ENCODE measurements at places on chromosomes 16 and 17.

DNA sequence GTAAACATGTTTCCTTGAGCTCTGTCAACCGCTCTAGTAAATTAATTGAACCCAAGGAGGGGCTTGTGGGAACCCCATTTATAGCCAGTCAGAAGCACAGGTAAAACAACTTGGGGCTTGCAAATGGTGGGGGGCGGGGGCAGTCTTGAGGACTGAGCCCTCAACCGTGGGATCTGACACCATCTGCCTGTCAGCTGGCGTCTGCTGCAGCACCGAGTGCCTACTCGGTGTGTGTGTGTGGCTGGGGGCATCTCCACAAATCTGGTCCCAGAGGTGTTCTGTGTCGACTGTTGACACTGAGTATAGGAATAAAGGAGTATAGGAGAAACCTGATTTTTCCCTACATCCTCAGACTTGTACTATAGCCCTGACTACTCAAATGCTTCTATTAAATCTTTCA, 20.6 kb downstream of the CREBBP start:
- no peak for DNase-seq

DNA sequence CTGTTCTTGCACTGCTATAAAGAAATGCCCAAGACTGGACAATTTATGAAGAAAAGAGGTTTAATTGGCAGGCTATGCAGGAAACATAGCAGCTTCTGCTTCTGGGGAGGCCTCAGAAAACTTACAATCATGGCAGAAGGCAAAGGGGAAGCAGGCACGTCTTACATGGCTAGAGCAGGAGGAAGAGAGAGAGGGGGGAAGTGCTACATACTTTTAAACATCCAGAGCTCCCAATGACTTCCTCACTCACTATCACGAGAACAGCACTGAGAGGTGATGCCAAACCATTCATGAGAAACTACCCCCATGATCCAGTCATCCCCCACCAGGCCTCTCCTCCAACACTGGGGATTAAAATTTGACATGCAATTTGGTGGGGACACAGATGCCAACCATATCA, 13.3 kb downstream of the WFIKKN2 start:
- DNase-seq, result no peak

DNA sequence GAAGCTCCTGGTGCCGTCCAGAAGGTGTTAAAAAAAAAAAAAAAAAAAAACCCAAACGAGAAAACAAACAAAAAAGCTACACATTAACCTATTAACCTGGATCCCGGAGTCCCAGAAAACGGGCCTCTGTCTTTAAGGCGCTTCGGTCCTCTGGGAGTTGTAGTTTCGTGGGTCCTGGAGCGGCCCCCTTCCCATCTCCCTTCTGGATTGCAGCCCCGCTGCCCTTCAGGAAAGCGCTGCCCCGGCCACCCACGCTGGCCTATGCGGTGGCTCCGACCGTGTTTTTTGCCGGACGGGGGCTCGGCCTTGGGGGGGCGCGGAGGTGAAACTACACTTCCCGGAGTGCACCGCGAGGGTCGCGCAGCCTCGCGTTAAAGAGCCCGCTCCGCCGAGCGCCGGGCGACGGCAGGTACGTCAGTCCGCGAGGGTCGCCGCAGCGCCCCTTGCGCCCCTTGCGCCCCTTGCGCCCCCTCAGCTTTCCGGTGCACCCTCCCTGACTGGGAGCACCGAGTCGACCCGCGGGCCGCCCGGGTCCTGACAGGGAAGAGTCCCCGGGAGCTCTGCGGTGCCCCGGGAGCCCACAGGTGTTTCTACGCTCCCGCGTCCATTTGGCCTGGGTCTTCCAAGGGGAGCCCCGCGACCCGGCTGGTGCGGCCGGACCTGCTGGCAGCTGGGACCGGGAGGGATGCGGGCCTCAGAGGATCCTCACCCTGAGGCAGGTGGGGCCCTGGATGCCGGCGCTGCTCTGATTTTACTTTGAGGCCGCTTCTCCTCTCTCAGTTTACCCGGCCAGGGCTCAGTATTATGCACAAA, at the start of gene FCSK:
Gene FCSK (plus strand): TSS at position 374 of the 813 bp plus-strand sequence. CDS start 8,596 bp downstream, outside the sequence.
- peak; percentile 73 for DNase-seq

GRCh38 chr16:4344983-4345835, 5.9 kb downstream of the PAM16 start:
- DNase-seq, result no peak

GRCh38 chr17:76791053-76791980, 53.4 kb downstream of the MFSD11 start:
- no peak for DNase-seq

- DNase-seq, result no peak
These were observed 53.4 kb upstream of the ITGA2B start for GRCh38 chr17:44442806-44443205.

- no peak for DNase-seq
These were observed 40.2 kb upstream of the CLEC18A start for GRCh38 chr16:69910964-69911363.

DNA sequence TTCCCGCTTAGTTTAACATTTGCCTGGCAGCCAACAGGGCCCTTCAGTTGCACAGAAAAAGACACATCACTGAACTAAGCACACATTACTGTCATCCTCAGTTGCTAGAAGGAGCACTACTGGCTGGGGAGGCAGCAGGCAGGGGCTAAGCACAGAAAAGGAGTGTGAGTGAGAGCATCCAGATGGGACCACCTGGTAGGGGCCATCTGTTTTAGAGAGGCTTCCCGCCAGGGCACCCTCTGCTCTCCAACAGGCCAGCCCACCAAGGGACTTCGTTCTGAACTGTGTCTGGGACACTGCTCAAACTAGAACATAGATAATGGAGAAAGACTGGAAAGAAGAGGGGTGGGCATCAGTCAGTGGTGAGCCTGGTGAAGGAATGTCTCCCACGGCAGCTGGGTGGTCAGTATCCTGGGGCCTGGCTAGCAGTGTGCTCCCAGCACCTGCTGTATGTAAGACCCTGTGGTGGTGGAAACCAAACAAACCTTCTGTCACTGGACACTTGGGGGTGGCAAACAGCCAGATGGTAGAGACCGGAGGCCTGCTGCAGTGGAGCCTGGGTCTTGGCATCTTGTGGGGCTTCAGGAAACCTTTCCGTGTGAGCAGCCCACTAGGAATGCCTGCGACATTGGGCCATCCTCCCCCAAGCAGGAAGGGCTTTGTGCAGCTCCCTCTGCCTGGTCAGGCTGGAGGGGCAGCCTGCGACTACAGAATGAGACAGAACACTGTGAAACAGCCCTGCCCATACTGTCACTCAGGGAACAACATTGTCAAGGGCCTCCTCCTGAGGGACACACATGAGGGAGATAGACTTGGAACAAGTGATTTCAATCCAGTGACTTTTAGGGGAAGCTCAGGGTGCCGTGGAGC, 12.8 kb upstream of the RANGRF start:
- no peak for DNase-seq

DNA sequence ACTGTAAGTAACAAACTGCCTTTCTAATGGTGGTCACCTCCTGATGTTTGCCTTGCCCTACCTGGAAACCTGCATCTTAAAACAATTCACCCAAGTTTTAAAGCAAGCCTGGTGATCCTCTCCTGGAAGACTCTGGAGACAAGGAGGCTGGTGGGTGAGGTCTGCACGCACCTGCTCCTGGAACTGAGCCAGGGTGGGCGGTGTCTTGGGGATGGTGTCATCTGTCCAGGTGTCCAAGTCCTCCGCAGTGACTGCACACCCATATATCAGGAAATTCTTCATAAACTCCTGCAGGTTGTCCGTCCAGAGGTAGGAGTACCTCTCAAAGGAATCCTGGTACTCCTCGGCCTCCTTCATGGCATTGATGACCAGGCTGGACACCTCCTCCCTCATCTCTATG, 44.9 kb downstream of the DNAH17 start:
- no peak for DNase-seq

GRCh38 chr17:37392024-37392590, 14.5 kb downstream of the ACACA start:
- DNase-seq, result no peak

GRCh38 chr16:22633799-22634198, 123.1 kb downstream of the NPIPB5 start:
- no peak for DNase-seq
